ENCODE measurements at places on chromosomes 1 and 21.

GRCh38 chr21:34887725-34888568 is 161.2 kb downstream of the RUNX1 start:
- DNase-seq, result peak; percentile 57

DNA sequence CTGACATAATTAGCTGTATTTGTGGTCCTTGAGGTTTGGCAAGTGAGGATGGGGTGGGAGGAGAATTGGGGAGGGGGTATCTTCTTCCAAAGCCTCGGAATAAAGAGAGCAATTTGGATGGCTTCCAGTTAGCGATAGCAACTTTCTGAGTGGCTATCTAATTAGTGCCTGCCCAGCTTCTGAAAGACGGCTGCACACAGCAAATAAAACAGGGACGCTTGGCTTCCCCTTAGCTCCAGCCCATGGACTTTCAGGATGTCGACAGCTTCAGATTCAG is 31.1 kb downstream of the KLHDC7A start:
- DNase-seq, result no peak

GRCh38 chr1:157272264-157272663 is 134.1 kb upstream of the ETV3 start:
- DNase-seq, result no peak

DNA sequence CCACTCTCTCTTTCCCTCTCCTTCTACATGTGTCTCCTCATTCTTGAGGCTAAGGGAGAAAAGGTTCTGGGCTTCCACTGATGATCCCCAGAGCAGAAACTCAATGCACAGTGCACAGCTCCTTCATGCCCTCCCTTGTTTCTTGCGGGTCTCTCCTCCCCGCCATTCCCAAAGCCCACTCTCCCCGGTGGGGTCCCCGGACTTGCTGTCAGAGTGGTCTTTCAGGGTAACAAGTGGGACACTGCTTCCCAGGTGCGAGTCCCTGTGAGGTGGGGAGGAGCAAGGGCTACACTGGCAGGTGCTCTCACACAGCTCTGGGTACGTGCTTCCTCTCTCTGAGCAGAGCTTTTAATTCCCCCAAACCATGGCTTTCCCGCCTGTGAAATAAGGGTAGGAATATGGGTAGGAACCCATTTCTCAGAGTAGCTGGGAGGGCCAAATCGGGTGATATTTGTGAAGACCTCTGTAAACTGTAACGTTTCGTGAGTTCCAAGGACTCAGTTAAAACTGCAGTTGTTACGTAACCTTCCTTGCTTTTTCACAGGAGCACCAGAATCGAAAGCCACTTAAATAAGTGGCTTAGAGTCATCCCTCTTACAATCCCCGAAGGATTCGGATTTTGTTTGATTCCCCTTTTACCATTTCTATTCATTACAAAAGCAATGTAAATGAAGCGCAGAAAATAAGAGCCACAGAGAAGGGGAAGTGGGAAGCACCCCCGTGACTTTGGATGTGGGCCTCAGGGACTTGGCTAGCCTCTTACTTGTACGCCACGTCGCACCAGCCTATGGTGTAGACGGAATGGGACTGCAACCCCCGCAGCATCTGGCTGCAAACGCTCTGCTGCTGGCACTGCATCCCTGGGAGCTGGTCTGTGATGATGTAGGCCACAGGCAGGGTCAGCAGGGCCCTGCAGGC is 6.2 kb downstream of the PGLYRP3 start:
- no peak for DNase-seq

DNA sequence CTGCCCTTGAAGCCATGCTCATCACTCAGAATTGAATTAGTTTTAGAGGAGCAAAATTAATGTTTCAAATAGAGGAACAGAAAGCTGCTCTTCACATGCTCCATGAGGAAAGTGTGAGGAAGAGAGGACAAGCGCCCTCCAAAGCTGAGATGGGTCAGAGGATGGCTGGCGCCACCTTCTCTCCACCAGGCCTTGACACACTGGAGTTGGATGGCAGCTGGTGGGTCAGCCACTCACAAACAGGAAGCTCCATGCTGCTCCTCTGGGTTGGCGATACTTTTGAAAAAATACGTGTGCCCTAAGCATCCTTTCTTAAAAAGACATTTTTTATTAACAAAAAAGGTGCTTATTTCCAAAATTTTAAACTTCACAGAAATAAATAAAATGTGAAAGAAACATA is 3.1 kb upstream of the CD2 start:
- DNase-seq, result no peak

- no peak for DNase-seq
Measured at GRCh38 chr1:116880917-116881316, 28.8 kb upstream of the PTGFRN start.

- no peak for DNase-seq
Measured at GRCh38 chr1:157274698-157275534, 136.7 kb upstream of the ETV3 start.

- DNase-seq, result peak; percentile 7
Measured at GRCh38 chr1:8629241-8630091, 188.0 kb downstream of the RERE start.

DNA sequence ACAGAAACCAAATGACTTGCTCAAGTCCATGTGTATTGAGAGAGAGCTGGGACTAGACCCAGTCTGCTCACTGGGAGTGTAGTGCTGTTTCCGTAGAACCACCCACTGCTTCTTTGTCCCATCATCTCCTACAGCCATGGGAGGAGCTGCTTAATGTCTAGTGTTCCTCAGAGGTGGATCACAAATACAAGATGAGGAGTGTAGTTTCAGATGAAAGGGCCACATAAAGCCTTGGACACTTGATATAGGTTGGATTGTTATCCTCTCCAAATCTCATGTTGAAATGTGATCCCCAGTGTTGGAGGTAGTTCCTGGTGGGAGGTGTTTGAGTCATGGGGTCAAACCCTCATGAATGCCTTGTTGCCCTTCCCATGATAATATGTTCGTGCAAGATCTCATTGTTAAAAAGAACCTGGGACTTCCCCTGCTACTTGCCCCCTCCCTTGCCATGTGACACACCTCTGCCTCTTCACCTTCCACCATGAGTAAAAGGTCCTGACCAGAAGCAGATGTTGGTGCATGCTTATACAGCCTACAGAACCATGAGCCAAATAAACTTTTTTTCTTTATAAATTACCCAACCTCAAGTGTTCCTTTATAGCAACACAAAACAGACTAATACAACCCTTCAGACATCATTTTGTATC is 127.5 kb upstream of the DNAH14 start:
- no peak for DNase-seq

DNA sequence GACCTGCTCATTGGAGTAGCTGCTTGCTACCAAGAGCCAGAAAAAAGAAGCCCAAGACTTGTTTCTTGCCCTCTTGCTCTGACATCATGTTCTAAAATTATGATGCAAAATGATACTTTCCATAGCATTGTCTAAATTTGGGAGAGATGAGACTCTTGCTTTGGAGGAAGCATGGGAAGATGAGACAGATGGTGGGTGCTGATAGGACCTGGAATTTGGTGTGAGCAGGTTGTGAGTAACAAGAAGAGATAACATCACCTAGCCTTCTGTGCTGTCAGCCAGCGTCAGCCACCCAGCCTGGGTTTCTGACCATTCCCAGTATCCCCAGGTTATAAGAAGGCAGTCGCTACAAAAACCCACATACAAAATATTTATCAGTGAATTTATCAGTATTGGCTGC is 67.1 kb upstream of the GCLM start:
- no peak for DNase-seq

GRCh38 chr1:188355082-188355481 is 1526.3 kb downstream of the PLA2G4A start:
- no peak for DNase-seq

GRCh38 chr1:119336848-119337247 is 31.7 kb upstream of the HAO2 start:
- no peak for DNase-seq

GRCh38 chr1:94125551-94126514 is 4.9 kb upstream of the ABCA4 start:
- DNase-seq, result no peak

DNA sequence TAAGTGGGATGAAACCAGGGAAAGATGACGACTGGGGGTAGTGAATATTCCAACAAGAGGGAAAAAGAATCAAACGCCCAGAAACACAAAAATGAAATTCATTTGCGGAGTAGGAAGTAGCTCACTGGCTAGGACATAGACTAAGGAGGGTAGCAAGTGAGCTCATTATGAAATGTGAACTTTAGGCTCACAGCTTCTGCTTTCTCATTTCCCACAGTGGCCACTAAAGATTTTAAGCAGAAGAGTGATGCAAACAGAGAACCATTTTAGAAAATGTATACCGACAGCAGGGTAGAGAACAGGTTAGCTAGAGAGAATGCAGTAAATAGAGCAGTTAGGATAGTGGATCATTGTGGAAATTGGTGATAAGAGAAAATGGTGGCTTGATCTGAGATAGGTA is 3.5 kb downstream of the CD48 start:
- peak; percentile 33 for DNase-seq
